ENCODE measurements at places on chromosomes 2 and 18.

GRCh38 chr2:100394111-100394641 is 23.3 kb downstream of the CHST10 start:
- DNase-seq = no peak

- DNase-seq = no peak
Measured at GRCh38 chr2:113126845-113127645, at the start of gene IL1RN. TSS of gene IL1RN (plus strand) at chr2:113127598. CDS start at chr2:113127625, 27 bp downstream.

GRCh38 chr2:65554765-65555591 is 122.6 kb upstream of the SPRED2 start:
- peak; percentile 62 for DNase-seq

DNA sequence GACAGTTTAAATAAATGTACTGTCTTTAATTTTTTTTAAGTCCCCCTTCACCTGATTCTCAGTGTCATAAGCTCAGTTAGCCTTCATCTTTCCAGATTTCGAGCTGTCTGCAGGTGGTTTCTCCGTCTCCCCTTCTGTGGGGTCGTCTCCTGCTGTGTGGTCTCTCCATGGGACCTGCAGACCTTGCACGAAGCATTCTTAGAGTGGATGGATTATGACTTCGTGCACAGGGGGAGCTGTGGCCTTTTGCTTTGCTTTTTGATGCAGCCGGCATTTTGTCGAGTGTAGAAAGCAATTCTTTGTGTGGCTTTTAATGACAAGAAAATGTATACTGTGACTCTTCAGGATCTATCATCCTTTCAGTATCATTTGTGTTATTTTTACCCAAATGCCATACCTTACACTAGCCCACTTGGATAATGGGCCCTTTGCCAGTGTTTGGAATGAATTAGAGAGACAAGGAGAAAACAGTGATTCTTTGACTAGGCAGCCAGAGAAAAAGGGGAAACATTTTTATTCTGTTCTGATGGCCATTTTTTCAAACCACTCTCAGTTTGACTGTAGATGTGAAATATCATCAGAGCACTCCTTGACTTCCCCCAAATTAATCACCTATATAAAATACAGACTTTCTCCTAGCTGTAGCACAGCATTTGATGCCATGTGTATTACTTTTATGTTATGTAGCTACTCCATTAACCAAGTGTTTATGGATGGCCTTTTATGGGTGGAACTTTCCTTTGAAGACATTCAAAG is 54.3 kb downstream of the ITGA6 start:
- no peak for DNase-seq

DNA sequence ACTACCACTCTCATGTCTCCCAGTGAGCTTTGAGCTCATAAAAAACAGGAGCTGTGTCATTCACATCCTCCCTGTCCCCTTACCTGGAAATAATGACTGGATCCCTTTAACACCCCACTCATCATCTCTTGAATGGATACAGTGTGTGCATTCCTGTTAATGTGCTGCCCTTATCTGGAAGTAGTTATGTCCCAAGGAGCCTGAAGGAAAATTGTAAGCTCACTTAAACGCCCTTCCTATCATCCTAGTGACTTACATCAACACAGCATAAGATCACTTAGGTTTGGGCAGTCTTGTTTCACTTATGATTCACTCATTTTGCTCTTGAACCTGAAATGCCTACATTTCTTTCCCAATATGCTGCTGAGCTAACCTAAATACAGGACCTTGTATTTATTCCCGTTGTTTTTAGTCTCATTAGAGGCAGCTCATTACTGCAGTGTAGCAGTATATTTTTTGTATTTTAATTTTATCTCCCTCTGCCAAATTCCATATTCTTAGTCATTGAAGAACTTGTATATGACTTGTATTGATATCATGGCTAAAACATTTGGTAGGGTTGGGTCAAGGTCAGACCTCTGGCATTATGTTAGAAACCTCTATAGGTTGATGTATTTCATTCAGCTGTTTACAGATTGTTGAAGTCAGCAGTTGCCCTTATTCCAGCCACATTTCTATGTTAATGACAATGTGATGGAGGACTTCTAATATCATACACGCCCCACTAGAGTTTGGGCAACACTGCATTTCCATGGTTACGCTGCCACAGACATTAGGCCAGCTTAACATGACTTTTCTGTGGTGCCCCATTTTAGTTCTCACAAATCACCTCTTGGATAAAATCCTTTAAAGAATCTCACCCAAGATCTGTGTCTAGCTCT is 72.9 kb downstream of the PKP4 start:
- no peak for DNase-seq

DNA sequence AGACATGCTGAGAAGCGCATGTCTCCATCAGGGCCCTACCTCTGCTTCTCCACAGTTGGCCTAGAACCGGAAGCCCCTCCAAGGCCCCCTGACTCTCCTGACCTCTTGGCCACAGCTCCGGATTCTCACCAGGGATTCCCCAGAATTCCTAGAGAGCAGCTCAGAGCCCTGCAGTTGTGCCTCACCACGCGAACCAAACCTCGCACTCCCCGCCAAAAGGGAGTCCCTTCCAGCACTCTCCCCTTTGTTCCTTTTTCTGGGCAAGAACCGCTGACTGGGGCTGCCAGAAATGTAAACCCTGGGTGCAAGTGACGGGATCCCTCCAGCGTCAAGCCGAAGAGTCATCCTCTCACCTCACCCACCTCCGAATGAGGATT is 36.7 kb downstream of the AFF3 start:
- no peak for DNase-seq

GRCh38 chr18:34872066-34872465 is 162.0 kb downstream of the DTNA start:
- DNase-seq = no peak

DNA sequence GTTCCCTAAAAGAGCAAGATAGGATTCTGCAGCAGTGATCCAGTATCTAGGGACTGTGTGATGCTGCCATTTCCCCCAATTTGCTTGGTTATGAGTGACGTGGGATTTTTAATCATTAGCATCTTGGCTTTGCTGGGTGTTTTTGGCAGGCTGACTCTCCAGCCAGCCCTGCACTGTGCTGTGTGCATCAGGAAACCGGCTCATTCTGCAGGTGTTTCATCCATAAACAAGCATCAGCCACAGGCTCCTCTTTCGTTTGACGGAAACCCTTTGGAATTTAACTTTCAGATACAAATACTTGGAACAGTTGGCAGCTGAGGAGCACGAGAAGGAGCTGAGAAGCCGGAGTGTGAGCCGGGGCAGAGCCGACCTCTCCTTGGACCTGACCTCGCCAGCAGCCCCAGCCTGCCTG is 135.9 kb downstream of the TPGS2 start:
- DNase-seq = no peak

DNA sequence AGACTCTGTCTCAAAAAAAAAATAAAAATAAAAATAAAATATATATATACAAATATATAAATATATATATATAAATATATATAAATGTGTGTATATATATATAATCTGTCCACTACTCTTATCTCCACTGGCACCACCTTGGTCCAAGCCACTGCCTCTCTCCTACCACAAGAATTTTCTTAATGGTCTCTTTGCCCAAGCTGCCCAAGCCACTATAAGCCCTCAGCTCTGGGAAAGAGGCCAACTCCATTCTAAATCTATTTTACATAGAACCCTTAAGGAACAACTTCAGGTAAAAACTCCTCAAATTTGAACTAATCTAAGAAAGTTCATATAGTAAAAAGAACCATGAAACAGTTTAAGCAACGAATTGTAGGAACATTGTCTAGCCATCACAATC is 45.6 kb upstream of the GREB1L start:
- no peak for DNase-seq

DNA sequence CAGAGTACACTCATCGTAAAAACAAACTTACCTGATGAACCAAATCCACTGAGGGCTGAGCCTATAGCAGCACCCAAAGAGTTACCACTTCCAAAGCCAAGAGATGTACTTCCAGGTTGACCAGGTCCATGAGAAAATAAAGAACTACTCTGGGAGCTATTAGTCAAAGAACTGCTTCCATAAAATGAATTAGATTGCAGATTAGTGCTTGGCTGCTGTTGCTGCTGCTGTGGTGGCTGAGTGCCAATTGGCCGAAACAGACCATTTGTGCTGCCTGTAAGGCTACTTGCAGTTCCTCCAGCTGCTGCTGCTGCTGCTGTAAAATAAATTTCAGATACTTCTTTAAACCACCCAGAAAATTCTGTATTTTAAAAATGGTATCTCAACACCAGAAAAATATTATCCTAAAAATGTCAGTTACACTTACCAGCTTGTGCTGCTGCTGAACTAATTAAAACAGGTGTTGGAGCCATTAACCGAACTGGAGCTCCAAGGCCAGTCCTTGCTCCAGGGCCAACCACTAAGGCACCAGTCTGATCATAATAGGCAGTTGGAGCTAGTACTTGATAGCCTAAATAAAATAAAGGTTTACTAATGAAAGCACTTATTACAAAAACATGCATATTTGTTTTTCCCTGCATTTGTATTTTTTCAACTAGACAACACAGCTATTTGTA is 58.1 kb upstream of the SDC1 start:
- DNase-seq = no peak

DNA sequence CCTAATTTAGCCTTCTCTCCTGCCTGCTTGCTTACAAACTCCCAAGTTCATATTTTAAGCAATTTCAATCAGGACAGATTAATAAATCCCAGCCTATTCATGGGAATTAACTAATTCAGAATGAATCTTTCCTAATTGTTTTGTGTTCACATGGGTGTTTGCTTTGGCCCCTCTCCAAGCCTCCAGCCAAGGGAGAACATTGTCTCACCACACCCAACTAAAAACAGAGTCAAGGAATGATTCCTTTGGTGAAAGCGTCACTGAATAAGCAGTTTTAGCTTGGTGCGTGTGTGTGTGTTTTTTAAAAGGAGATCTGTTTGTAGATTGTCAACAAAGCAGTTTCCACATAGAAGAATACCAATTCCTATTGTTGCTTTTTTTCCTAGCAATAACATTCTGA is 43.0 kb upstream of the DSG1 start:
- DNase-seq = no peak

DNA sequence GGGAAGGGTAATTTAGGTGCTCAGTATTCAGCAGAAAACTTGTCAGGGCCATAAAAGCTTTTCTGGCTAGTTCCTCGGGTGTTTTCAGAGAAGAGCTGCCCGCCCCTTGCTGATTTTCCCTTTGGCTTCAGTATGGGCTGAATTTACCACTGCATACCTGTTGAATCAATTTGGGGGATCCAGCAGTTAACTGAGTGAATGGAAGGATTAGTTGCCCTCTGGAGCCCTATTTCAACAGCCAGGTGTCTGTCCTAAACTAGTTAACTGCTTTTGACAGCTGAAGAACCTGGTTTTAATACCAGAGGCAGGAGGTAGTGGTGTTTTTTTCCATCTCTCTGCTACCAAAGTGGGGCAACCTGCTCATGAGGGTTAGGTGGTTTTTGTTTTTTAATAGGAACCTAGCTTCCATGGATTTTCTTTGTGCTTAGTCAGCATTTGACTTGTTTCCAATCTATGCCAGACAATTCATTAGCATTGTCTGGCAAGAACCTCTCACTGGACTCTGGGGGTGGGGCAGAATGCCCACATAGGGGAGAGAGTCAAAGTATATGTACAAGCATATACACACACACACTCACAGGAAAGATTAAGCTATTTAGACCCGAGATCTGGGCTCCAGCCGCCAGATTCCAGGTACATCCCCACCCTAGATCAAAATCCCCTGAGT is 166.5 kb upstream of the SIX3 start:
- DNase-seq = no peak

GRCh38 chr2:33158482-33159003 is 211.8 kb downstream of the LTBP1 start:
- DNase-seq = no peak

- DNase-seq = no peak
Measured at GRCh38 chr2:96260387-96261260, 5.2 kb downstream of the TMEM127 start.

DNA sequence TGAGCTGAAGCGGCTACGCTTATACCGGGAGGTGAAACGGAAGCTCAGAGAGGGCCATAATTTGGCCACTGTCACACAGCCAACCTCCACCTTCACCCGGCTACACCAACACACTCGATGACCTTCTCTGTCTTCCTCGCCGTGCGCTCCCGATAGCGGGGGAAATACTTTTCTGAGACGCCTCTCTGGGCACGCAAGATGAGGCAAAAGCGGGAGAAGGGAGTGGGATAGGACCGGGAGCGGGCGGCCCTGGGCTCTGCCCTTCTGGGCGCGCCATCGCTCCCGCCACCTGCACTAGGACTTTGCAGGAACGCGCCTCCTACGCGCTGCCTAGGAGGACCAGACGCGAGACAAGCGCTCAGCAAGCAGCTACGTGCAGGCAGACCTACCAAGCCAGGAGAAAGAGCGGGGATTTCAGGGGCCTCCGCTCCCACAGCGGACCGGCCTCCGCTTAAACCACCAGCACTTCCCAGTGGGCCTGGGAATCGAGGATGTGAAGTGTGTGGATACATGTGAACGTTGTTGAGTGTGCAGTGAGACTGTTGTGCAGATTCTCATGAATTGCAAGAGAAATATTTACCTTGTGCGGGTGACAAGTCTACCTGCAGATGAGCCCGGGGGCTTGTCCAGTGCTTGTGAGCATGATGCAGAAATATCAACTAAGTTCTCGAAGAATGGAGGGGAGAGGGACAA is 11.4 kb downstream of the SIX3 start:
- no peak for DNase-seq

GRCh38 chr2:30763151-30763660 is 44.0 kb downstream of the CAPN13 start:
- no peak for DNase-seq

GRCh38 chr18:10919851-10920250 is 229.5 kb downstream of the PIEZO2 start:
- no peak for DNase-seq

- no peak for DNase-seq
Measured at GRCh38 chr2:16321256-16321655, 344.4 kb downstream of the CYRIA start.

DNA sequence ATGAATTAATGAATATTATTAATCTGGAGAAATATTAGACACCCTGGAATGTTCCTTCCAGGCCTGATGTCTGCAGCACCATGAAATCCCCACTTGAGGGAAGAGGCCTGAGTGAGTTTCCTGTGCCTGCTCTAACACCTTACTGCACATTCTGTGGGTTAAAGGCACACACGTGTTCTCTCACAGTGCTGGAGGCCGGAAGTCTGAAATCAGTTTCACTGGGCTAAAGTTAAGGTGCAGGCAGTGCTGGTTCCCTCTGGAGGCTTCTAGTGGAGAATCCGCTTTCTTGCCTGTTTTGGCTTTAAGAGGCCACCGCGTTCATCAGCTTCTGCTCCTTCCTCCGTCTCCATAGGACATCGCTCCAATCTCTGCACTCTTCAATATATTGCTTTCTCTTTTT is 48.7 kb downstream of the ACKR3 start:
- DNase-seq = no peak

All from stimulated activated effector memory CD8-positive, alpha-beta T cell treated with anti-CD3 and anti-CD28 coated beads, Interleukin-12 subunit alpha, Interleukin-12 subunit beta, amount 100 ng/mL, for 72 hours (primary cell).